ENCODE measurements at places on chromosomes 3 and 15. TPM values are rescaled to one million over a fixed set of nuclear protein-coding genes. Genes with fewer than 3 reads are reported as not detected.

PPM1L gene
- 2.1 TPM for total RNA-seq

NANOGP8 gene
- total RNA-seq: not detected

DNA sequence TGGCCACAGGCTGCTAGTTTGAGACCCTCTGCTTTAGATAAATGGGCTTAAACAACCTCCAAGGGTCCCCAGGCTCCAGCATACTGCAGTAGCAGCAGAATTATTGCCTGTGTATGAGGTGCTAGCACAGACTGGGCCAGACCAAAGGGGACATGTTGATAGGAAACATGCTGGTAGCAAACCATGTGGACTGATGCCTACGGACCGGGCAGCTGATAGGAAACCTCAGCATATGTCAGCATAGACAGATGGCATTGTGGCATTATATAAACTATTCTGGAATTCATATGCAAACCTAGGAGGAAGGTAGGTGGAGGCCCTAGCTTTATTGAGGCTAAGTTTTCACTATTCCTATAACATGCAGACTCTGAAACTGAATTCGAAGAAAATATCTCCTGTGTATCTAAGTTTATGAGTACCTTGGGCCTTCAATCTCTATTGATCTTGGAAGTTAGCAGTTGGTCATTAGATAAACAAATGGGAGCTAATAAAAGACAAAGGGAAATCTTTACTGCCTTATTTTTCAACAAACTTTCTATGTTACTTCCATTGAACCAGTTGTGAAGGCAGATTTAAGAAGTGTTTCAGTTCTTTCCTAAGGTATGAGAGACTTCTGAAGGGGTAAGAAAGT lies 1.7 kb upstream of the HGD start:
- no peak overlapping the region for H3K27ac ChIP-seq
- H3K4me1 ChIP-seq: peaks cover 5% of the 10 kb centered on the region
- H3K27me3 ChIP-seq: no peaks in the 10 kb centered on the region

- no peak overlapping the region for H3K4me3 ChIP-seq
- peaks cover 2% of the 10 kb centered on the region for H3K4me1 ChIP-seq
- no peak overlapping the region for H3K27ac ChIP-seq
Measured at GRCh38 chr3:56789076-56789475, 12.7 kb downstream of the ARHGEF3 start.

GRCh38 chr15:80776420-80777045 lies 2.6 kb upstream of the CEMIP start:
- peak; percentile 79 for DNase-seq
- H3K4me3 ChIP-seq: no peak overlapping the region
- H3K27me3 ChIP-seq: no peaks in the 10 kb centered on the region
- peaks cover 2% of the 10 kb centered on the region for H3K36me3 ChIP-seq

- H3K27ac ChIP-seq: no peak overlapping the region
- H3K27me3 ChIP-seq: no peaks in the 10 kb centered on the region
- no peaks in the 10 kb centered on the region for H3K4me1 ChIP-seq
- H3K36me3 ChIP-seq: no peaks in the 10 kb centered on the region
- DNase-seq: no peak
- H3K4me3 ChIP-seq: no peak overlapping the region
Measured at GRCh38 chr15:69328080-69328479, 29.4 kb downstream of the PAQR5 start.

- H3K27ac ChIP-seq: no peak overlapping the region
- H3K4me3 ChIP-seq: no peak overlapping the region
- H3K36me3 ChIP-seq: no peaks in the 10 kb centered on the region
- no peaks in the 10 kb centered on the region for H3K27me3 ChIP-seq
Measured at GRCh38 chr3:84066915-84067314, 891.9 kb upstream of the CADM2 start.

DNA sequence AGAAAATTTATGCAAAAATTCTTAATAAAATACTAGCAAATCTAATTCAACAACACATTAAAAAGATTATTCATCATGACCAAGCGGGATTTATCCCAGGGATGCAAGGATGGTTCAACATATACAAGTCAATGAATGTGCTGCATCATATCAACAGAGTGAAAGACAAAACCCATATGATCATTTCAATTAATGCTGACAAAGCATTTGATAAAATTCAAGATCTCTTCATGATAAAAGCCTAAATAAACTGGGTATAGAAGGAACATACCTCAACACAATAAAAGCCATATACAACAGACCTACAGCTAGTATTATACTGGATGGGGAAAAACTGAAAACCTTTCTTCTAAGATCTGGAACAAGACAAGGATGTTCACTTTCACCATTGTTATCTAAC lies 89.7 kb downstream of the KBTBD8 start:
- H3K4me3 ChIP-seq: no peak overlapping the region
- H3K27me3 ChIP-seq: no peaks in the 10 kb centered on the region
- peaks cover 2% of the 10 kb centered on the region for H3K4me1 ChIP-seq
- H3K36me3 ChIP-seq: no peaks in the 10 kb centered on the region
- DNase-seq: no peak
- no peak overlapping the region for H3K27ac ChIP-seq

GRCh38 chr3:122555275-122556071 lies 8.6 kb downstream of the PARP9 start:
- peaks cover 5% of the 10 kb centered on the region for H3K36me3 ChIP-seq
- no peaks in the 10 kb centered on the region for H3K27me3 ChIP-seq
- no peaks in the 10 kb centered on the region for H3K4me1 ChIP-seq
- H3K4me3 ChIP-seq: no peak overlapping the region
- H3K27ac ChIP-seq: no peak overlapping the region
